ENCODE measurements at places on chromosomes 6 and 20.

DNA sequence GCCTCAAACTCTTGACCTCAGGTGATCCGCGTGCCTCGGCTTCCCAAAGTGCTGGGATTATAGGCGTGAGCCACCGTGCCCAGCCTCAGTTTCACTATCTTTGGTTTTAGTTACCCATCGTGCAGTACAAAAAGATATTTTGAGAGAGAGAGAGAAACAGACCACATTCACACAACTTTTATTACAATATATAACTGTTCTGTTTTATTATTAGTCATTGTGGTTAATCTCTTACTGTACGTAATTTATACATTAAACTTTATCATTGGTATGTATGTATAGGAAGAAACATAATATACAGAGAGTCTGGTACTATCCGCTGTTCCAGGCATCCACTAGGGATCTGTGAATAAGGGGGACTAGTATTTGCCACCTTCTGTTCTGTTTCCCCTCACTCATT lies 29.4 kb upstream of the TAF8 start:
- no peak for DNase-seq

- no peak for DNase-seq
These were observed 187.1 kb upstream of the RNF217 start for GRCh38 chr6:124775121-124775520.

DNA sequence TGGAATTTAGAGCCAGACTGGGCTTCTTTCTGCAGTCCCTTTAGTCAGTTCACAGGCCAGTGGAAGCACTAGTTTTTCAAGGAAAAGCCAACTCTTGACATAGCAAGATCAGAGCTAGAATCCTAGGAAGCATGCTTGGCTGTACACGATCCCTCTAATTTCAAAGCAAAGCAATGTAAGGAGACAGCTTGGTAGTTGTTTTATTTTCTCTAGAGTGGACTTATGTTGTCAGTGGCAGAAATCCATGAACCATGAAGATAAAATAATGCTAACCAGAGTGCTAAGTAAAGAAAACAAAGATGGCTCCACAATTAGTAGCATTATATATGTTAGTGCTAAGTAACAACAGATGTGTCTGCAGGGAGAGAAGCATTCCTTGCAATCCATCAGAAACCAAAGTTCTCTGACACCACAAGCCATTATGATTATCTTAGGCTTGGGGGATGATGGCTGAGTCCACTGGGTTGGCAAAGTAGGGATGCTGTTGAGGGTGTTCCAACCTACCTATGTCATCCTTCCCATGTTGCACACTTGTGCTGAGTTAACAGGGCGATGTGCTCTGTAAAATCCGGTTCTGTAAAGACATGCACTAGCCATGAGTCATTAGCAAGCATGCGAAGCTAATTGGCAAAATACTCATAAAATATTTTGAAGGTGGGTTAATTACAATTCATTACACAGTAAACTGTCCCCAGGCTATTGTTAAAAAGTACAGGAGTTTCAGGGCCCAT lies 115.2 kb downstream of the BMP2 start:
- no peak for DNase-seq

DNA sequence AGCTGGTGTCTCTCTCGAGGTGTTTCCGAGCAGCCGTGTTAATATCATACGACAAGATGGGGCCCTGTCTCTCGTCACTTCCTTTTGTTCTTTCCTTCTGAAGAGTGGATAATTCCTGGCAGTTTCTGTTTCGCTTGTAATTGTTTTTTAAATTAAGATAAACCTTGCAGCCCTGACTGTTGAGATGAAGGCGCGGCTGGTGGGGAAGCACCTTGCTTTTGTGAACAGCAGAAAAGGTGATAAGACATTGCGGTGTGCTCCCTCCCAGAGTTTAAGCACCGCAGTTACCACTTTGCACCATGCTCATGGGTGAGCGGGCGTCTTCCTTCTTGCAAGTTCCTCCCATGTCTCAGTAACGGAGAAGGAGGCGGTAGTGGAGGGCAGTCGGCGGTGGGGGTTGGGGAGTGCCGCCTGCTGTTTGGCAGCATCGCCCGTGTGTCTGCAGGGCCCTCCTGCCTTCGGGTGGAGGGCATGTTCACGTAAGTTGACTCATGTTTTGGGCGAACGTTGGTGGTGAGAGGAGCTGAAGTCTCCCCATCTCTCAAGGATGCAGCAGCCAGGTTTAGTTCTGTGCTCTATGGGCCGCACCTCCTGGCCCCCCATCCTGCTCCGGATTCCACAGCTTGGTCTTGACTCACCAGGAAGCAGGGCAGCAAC lies 345.9 kb downstream of the TAF4 start:
- peak; percentile 30 for DNase-seq

DNA sequence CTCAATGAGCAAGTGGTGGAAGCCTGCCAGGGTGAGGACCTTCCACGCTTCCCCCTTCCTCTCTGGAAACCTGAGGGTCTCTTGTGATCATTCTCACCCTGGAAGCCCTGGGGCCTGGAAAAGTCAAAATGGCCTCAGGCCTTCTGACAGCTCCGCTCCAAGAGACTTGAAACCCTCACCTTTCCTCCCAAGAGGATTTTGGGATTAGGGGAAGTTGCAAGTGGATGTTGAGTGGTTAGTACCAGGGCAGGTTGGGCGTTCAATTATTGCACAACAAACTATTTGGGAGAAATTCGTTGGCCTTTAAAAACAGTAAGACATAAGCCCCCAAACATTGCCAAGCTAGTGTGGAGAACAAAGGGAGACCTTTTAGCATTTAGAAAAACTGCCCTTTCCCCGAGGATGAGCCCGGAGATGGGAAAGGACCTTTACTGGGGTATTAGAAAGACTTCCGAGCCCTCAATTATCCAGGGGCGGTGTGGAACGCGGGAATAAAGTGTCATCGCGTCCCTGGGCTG lies 4.7 kb downstream of the NKX2-2 start:
- DNase-seq = no peak

- no peak for DNase-seq
These were observed 456.7 kb downstream of the NKAIN2 start for GRCh38 chr6:124260337-124260736.

DNA sequence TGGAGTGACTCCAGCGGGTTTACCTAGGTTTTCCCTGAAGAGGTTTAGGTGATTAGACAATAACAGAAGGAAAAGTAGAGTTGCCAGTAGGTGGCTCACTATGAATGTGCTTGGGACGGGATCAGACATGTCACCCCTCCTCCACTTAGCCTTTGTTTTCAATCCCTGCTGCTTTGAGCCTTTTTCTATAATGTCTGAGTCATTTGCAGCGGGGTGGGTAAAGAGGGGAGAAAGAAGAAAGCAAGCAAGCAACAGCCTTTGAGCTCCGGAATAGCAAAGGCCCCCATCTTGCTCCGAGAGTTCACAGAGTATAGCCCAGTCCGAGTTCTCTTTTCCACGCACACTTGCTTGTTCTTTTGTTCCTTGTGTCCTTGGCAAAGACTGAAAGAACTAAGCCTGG lies 129.1 kb downstream of the PACRG start:
- no peak for DNase-seq

- no peak for DNase-seq
These were observed 26.8 kb downstream of the RRBP1 start for GRCh38 chr20:17655286-17655651.

GRCh38 chr20:13355411-13355810 lies 134.3 kb downstream of the ISM1 start:
- no peak for DNase-seq

DNA sequence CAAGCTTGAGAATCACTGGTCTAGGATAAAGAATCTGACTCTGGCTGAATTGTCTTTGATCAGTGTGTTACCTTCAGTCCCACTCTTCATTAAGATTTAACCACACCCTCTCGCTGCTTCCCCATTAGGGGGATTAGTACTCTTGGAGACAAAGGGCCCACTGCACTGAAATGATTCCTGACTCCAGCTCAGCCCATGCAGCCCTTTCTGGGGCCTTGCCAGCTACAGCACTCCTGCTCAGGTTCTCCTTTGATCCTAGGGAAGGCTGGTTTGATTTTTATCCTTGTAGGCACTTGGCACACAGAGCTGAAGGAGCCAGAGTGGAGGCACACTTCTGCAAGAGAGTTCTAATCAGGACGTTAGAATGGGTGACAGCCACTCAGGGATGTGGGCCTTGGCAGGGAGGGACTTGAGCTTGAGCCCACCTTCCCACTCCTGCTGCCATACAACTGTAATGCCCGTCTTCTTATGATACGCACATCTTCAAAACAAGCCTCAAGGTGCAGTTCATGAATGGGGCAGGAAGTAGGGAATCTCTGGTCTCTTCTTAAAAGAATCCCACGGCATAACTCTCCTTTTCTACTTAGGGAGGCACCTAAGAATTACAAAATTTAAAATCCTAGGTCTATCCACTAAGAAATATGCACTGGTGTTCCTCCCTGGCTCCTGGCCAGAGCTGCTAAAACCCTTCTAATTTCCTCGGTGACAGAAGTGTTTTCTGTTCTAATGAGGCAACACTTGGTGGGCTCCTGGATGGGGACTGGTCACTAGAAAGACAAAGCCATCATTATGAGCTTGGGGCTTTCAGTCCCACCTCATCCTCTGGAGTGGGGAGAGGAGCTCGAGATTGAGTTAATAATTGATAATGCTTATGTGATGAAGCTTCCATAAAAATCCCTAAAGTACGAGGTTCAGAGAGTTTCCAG lies 1.5 kb upstream of the SLA2 start:
- no peak for DNase-seq

GRCh38 chr6:82030301-82030700 lies 217.2 kb downstream of the IBTK start:
- DNase-seq = no peak

DNA sequence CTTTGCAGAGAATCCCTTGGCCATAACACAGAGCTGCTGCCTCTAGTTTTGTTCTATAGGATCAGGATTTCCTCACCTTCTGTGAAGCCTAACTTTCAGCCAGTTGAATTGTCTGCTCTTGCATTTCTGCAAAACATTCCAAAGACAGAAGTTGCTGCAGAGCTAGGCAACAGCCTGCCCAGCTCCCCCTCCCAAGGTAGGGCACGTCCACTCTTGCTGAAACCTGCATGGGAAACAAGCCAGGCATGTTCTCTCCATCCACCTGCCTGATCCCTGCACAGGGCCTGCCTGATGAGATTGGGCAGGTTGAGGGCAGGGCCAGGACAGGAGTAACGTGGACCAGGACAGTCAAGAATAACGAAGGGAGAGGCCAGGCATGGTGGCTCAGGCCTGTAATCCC lies 58.9 kb upstream of the NAA20 start:
- DNase-seq = no peak

DNA sequence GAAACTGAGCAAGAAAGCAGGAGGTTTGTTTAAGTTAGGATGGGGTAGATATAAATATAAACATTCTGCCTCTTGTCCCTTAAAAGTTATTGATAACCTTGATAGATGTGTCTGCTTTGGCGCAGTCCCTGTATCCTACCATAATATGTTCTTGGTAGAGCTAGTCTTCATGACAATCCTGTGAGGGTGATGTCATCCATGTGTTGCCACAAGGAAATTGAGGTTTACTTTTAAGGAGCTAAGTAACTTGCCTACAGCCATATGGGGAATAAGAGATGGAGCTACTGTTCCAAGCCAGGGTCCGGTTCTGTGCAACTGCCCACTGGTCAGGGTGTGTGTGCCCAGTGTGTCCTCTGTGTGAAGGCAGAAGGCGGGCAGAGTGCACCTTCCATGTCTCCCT lies 78.5 kb downstream of the SSR1 start:
- no peak for DNase-seq

- no peak for DNase-seq
These were observed 22.2 kb upstream of the SERPINB1 start for GRCh38 chr6:2863901-2864300.

- no peak for DNase-seq
These were observed 321.8 kb downstream of the HACE1 start for GRCh38 chr6:104537872-104538271.

DNA sequence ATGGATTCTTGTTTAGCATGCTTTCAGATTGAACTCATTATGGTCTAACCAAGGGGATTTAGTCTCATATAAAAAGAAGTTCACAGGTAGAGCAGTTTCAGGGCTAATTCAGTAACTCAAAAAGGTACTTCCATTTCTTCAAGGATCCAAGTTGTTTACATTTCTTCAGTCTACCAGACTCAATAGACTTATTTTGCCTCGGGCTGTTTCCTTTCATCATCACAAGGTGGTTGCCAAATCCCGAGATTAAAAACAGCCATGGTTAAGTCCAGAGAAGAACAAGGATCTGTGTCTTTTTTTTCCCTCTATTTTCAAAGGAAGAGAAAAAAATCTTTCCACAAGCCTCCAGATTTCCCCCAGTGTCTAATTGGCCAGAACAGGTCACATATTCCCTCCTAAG lies 69.8 kb upstream of the SNX9 start:
- no peak for DNase-seq

- no peak for DNase-seq
These were observed 130.7 kb downstream of the AKAP7 start for GRCh38 chr6:131265939-131266338.

Data from CD4-positive, alpha-beta T cell treated with Interleukin-2 at 100 ng/mL for 4 hours (primary cell).